ENCODE measurements at places on chromosomes 3 and 15.

DNA sequence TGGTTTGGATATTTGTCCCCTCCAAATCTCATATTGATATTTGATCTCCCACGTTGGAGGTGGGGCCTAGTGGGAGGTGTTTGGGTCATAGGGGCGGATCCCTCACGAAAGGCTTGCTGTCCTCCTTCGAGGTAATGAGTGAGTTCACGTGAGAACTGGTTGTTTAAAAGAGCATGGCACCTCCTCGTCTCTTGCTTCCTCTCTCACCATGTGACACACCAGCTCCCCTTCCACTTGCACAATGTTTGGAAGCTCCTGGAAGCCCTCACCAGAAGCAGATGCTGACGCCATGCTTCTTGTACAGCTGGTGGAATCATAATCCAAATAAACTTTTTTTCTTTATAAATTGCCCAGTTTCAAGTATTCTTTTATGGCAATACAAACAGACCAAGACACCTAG lies 38.6 kb downstream of the RFTN1 start:
- DNase-seq = no peak

- no peak for DNase-seq
Measured at GRCh38 chr3:194387926-194388418, 11.1 kb downstream of the GP5 start.

DNA sequence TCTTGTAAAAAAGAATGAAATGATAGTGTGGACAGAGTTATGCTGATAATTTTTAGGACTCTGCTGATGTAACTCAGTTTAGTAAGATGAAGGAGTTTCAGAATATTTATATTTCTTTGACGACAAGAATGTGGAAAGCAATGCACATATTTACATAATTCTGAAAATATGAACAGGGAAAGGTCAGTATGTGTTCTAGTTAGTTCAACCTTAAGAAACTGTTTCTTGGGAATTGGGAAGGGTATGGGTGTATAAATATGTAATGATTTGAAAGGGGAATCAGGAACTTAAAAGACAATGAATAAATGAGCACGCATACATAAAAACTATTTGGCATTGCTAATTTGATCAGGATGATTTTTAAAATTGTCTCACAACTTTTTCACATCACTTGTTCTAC lies 1226.1 kb downstream of the SI start:
- DNase-seq = no peak

GRCh38 chr3:146387566-146387965 lies 81.8 kb downstream of the PLSCR2 start:
- no peak for DNase-seq

DNA sequence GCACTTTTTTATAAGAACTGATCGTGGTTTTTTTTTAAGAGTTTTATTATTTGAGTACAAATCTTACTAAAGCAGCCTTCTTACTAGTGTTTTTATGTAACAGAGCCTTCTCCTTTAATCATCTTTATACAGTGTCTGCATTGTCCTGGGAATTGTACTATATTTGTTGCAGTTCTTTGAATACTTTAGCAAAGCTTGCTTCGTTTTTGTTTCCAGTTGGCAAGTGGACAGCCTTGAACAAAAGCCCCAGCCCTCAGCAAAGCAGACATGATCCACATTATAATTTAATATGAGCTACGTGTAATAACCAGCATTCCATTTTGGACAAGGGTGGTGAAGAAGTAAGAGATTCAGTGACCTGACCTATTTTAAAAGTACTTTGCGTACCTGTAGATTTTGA lies 112.2 kb upstream of the FLNB start:
- DNase-seq = no peak

- DNase-seq = peak; percentile 17
Measured at GRCh38 chr15:23497710-23498111, 50.7 kb upstream of the GOLGA6L2 start.

GRCh38 chr3:124234852-124235252 lies 242.9 kb upstream of the ROPN1 start:
- no peak for DNase-seq

- no peak for DNase-seq
Measured at GRCh38 chr3:159789017-159789416, 199.6 kb upstream of the IL12A start.

DNA sequence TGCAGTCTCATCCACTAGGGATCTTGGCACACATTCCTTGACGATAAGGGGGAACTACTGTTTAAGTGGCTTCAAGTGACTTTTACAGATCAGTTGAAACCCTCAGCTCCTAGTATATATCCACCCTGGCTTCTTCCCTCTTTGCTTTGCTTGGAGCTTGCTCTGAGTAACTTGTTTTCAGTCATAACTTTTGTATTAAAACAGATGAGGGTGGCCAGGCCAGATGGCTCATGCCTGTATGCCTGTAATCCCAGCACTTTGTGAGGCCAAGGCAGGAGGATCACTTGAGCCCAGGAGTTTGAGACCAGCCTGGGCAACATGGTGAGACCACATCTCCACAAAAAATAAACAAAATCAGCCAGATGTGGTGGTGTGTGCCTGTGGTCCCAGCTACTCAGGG lies 42.4 kb downstream of the EOMES start:
- no peak for DNase-seq

GRCh38 chr3:101074518-101074917 lies 81.3 kb upstream of the ABI3BP start:
- DNase-seq = no peak
